ENCODE measurements at places on chromosomes 5 and 9.

DNA sequence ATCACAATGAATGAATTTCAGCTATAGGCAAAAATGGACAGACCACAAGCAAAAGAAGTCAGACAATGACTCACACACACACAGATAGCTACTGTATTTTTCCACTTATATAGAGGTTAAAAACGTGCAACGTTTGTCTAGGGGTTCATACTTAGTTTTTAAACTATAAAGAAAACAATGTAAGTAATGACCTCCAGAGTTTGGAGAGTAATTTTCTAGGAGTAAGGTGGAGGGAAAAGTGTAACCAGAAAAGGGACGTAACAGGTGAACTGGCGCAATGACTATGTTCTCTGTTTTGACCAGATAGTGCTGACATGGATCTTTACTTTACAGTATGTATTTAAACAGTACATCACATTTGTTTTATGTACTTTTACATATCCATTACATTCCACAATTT is 51.1 kb downstream of the FNIP1 start:
- no peak for DNase-seq

- DNase-seq = no peak
Observed at GRCh38 chr9:85527331-85528020, 214.3 kb downstream of the AGTPBP1 start.

GRCh38 chr9:13429301-13430190 is 150.1 kb upstream of the MPDZ start:
- no peak for DNase-seq

- DNase-seq = no peak
Observed at GRCh38 chr5:178306430-178307225, 74.0 kb upstream of the PHYKPL start.

- no peak for DNase-seq
Observed at GRCh38 chr9:121326130-121326838, 43.8 kb downstream of the STOM start.

DNA sequence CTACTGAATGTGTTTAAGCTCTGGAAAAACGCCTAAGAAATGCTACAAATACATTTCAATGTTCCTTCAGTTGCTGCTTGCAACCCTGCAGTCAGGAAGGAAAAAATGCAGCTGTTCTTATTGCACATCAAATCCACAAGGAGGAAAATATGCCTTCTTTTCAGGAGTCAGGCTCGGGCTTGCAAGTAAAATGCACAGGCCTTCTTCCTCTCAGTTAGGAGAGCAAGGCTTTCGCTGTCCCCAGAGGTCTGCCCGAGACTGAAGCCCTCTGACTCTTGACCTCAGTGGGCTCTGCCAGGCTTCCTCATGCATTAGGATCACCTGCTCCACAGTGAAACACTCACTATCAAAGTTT is 899 bp upstream of the SHC3 start:
- DNase-seq = no peak

DNA sequence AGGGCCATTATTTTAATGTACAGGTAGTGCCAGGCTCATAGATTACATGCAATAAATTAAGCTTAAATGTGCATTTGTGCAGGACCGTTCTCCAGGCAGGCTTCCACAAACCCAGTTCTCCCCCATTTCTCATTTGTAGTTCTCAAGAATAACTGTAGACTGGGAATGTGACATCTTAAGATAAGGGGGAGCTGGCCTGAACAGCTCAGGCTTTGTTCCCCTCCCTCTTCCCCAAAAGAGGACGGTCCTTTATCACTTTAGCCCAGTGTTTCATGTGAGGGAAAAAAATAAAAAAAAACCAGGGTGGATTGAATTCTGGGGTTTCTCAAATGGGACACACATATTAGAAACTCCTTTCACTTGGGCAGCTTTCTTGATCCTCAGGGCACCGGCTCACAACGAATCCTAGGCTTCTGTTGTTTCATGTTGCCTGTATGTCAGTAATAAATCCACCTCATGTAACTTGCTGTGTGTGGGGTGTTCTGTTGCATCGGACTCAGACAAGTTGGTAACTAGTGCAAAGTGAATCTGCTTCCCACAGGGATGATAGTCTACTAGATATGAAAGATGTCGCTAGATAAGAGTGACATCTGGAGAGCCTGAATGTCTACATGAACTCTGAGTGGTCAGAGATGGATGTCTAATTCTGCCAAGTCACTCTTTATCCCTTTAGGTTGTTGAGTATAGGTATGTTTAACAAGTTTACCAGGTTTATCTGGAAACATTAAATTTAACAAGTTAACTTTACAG is 2030.6 kb upstream of the NUDT12 start:
- DNase-seq = no peak

DNA sequence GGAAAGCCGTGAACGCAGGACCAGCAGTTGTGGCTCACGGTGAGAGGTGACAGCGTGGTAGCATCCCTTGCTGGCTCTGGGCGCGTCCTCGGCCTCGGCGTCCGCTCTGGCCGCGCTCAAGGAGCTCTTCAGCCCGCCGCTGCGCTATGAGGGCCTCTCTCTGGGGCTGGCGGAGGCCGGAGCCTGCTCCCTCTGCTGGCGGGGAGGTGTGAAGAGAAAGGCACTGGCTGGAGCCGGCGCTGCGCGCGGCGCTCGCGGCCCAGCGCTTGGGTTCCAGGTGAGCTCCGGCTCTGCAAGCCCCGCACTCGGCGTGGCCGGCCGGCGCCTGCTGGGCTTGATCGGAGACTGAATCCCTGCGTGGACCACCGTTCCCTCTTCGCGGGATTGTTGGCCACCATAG is 705.6 kb downstream of the SEMA5A start:
- no peak for DNase-seq

- no peak for DNase-seq
Observed at GRCh38 chr5:148768806-148769415, 57.5 kb upstream of the ADRB2 start.

DNA sequence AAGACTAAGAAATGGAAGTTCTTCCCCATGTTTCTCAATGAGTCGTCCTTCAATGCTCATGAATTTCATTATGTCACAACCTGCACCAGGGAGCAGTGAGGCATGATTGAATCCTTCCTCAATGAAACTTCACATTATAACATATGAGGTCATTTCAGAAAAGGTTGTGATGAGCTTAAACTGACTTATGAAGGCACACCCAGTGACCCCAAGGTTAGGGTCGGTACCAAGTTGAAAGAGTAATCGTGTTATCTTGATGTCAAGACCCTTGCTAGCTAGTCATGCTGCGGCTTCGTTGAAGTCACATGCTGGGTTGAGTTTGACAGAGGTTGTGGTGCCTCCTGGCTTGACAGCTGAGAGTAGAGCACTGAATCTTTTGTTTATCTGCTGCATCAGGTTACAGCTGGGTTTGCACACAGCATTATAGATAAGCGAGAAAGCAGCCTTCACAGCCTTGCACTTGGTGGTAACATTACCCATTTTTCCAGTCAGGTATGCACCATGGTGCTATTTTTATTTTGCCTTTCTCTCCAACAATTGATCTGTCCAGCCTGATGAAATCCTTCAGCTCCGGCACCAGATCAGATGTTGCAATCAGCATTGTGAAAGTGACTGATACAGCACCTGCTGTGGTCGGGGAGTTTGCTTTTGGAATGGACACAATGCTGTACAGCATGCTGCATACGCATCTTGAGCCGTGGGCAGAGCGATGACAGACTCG is 133.2 kb downstream of the ERCC6L2 start:
- no peak for DNase-seq

DNA sequence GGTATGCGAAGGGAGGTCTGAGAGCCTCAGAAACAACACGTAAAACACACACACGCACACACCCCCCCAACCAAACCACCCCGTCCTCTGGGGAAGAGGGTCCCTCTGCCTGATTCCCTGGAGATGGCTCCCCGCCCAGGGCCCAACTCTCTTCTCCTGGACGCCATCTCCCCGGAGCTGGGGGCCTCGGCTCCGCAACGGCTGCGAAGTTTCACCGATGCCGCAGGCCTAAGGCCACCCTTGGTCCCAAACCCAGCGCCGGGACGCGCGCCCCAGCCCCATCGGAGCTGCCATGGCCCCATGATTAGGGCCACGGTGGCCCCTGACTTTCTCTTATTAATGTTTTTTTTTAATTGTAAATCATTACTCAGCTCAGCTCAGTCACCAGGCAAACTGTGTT is 181.4 kb upstream of the TBCA start:
- DNase-seq = no peak

GRCh38 chr5:1757511-1757910 is 42.1 kb downstream of the MRPL36 start:
- DNase-seq = no peak

- DNase-seq = no peak
Observed at GRCh38 chr5:115767424-115767823, 49.0 kb downstream of the CDO1 start.

DNA sequence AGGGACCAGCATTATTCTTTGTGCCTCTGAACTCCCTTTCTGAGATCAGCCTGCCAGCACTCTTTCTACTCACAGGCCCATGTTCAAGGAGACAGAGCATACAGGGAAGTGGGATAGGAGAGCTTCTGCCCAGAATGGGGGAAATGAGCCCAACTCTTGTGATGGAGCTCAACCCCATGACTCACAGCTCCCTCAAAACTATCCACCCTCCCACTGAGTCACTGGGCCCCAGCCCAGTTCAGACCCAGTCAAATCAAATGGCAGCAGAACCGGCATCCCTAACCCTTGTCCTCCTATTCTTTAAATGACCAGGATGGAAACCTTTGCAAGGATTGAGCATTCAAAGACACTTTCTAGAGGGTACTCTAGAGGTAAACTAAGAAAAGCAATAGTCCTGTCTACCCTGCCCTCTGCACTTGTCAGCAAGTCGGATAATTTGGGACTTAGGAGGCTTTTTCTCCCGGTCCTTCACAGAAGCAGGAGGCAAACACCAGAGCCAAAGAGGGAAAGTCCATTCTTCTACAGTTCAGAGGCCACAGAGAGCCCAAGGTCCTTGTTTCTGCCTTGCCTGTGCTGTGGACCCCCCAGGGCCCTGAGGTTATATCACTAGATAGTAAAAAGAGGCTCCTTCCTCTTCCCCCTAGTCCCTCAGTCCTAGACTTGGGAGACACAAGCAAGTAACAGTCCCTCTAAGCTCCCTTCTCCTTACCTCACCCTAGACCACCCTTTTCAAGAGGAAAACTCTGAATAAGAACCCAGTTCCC is 3.2 kb downstream of the ATOSB start:
- DNase-seq = no peak

GRCh38 chr5:150181766-150182545 is 7.9 kb upstream of the SLC6A7 start:
- DNase-seq = no peak

DNA sequence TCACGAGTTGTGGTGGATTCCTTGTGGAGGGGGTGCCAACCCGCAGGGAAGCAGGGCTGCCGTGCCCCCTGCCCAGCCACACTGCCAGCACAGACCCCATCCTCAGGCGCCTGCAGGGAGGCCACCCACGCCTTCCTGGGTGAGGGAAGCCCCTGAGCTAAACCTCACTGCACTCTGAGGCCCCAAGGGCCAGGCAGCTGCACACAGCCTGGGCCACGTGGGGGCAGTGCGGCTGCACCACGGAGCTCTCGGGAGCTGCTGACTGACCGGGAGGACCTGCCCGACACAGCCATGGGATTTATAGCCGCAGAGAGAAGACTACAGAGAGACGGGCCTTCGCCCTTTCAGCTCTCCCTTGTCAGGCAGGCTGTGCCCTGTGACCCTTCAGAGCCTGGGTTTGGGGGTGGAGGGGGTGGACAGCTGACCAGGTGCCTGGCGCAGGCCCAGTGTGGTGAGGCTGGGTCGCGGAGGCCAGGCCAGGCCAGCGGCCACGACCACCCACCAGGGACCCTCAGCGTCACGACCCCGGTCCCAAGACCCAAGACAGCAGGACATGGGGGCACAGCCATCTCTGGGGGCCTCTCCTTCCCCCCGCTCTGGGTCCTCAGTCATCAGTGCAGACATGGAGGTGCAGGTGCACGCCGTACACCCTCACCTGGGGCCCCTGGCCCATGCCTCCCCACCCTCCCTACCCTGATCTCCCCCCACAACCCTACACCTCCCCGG is 4.3 kb upstream of the AHRR start:
- no peak for DNase-seq

DNA sequence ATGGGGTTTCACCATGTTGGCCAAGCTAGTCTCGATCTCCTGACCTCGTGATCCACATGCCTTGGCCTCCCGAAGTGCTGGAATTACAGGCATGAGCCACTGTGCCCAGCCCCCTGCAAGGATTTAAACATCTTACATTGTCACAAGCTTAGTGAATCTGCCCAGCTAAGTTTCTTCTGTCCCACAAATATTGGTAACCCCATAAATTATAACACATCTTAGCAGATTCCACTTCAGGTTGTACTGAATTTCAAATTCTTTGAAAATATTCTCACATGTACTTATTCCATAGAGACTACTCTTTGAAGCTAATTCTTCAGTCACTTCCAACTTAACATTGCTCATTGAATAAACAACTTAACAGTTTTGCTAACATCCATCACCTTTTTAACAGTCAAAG is 13.4 kb upstream of the AFF4 start:
- no peak for DNase-seq

GRCh38 chr5:151285683-151286082 is 17.9 kb downstream of the SLC36A3 start:
- no peak for DNase-seq

DNA sequence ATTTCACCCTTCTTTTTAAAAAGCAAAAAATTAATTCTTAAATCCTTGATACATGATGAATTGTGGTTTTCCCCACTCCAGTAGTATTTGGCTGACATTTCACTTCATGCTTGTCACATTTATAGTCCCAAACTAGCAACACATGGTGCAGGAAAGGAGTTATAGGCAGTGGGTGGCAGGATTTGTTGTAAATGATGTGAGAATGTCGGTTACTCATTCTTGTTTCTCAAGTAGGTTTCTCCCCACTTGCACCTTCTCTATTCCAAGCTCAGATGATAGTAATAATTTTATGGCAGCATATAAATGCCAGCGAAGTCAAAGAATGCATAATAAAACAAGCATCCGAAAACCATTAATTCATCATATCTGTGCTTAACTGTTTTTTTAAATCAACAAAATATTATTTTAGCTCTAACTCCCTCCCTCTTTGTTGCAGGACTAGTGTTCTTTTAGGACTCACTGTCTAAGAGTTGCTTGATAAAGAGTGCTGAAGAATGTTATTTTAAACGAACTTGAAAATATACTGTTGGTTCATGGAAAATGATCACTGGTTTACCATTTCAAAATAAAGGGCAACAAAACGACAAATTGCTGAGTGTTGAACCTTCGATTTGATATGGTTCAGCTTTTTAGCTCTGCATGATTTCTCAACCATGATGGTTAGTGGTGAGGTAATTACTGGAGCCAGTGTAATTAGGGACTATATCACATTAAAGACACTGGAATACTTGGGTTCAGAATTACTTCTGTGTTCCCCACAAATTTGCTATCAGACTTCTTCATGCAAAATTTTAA is 88.1 kb upstream of the ADAMTSL1 start:
- no peak for DNase-seq

- no peak for DNase-seq
Observed at GRCh38 chr9:108889649-108890067, 27.6 kb downstream of the ACTL7A start.

Data from activated T-helper 9 cell treated with anti-CD3 and anti-CD28 coated beads, Interleukin-2, amount 50 U/mL, for 16 hours (primary cell).